NCI-H1417 treated with DMSO at 0.1 percent for 48 hours (cell line): ENCODE measurements at places on chromosomes 7 and 10.

GRCh38 chr10:32692174-32692573 lies 246.2 kb downstream of the CCDC7 start:
- no peak for DNase-seq

DNA sequence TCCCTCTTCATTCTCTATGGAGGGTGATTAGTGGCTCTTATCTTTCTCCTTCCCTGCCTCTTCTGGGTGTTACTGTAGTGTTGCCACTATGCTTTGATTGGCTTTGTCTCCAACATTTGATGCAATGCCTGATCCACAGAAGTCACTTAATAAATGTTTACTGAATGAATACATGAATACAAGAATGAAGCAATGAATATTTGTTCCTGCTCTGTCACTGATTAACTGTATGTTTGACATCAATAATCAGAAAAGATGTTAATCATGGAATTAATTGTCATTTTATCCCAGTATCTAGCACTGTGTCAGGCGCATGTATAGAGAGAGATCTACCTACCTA lies 4.3 kb downstream of the ANK3 start:
- no peak for DNase-seq

DNA sequence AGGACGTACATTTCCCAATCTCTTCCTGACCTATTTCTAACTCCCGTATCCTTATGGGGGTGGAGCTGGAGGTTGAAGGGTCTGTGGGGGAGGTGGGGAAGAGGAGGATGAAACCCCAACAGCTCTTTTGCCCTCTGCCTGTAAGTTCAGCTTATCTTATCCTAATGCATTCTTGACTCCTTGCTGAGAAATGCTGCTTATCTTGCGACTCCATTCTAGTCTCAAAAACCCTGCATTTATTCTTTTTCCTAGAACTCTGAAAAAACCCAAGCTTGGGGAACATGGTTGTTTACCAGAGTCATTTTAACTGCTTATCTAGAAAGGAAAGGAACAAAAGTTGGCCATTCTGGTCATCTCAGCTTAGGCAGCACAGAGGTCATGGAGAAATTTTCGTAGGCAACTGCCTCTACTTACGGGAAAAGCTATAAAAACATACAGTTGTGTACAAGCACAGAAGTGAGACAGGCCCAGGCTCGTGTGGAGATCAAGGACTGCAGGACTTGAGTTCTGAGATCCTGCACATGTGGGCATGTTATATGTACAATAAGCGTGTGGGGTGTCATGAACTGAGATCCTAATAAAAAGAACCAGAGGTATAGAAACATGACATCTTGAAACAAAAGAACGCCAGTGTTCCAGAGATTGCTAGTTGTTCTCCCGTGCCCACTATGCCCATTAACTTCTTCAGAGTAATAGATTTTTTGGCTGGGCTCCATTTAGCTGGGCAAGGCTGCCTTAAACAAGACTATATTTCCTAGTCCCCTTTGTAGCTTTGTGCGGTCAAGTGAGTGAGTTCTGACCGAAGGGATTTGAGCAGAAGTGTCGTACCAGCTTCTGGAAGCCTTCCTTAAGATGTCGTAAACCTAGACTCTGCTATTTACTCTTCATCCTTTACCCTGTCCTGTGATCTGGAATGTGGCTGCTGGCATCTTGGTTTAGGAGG lies 9.6 kb downstream of the INMT start:
- no peak for DNase-seq

- DNase-seq = no peak
Measured at GRCh38 chr10:29658984-29659965, 24.5 kb upstream of the SVIL start.

GRCh38 chr10:88647061-88647615 lies 17.1 kb upstream of the LIPF start:
- no peak for DNase-seq

GRCh38 chr7:6168477-6168868 lies 104.0 kb downstream of the CYTH3 start:
- no peak for DNase-seq

- DNase-seq = no peak
Measured at GRCh38 chr7:16581286-16581685, 54.7 kb downstream of the LRRC72 start.

GRCh38 chr7:70782796-70783195 lies 349.1 kb upstream of the GALNT17 start:
- no peak for DNase-seq

DNA sequence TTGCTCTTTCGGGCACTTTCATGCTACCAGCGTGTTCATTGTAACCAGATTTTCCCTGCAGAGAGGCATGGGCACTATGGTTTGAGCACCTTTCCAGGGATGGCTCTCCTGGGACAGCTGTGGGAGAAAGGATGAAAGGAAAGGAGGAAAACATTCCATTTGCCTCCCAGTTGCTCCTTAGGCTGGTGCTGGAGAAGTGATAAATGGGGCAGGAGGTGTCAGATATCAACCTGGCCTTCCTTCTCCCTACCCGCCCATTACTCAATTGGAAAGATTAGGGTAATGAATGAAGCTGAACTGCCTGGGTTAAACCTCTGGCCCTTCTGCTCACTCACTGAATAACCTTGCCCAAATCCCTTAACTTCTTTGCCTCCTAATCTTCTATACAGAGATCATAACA lies 228.4 kb downstream of the PLXNA4 start:
- DNase-seq = no peak

GRCh38 chr10:45155784-45156183 lies 155.1 kb downstream of the ZNF22 start:
- DNase-seq = no peak
